NCI-H1436 (cell line): ENCODE measurements at places on chromosomes 4 and X.

GRCh38 chr4:98444371-98444770, 183.2 kb downstream of the RAP1GDS1 start:
- DNase-seq, result no peak

GRCh38 chr4:156193106-156193505, 239.4 kb upstream of the CTSO start:
- no peak for DNase-seq

- DNase-seq, result no peak
Observed at GRCh38 chr4:107780665-107781064, 44.1 kb upstream of the SGMS2 start.

- no peak for DNase-seq
Observed at GRCh38 chr4:137083571-137084135, 448.6 kb downstream of the PCDH18 start.

GRCh38 chrX:133804072-133804471, 181.3 kb downstream of the GPC3 start:
- DNase-seq, result no peak

DNA sequence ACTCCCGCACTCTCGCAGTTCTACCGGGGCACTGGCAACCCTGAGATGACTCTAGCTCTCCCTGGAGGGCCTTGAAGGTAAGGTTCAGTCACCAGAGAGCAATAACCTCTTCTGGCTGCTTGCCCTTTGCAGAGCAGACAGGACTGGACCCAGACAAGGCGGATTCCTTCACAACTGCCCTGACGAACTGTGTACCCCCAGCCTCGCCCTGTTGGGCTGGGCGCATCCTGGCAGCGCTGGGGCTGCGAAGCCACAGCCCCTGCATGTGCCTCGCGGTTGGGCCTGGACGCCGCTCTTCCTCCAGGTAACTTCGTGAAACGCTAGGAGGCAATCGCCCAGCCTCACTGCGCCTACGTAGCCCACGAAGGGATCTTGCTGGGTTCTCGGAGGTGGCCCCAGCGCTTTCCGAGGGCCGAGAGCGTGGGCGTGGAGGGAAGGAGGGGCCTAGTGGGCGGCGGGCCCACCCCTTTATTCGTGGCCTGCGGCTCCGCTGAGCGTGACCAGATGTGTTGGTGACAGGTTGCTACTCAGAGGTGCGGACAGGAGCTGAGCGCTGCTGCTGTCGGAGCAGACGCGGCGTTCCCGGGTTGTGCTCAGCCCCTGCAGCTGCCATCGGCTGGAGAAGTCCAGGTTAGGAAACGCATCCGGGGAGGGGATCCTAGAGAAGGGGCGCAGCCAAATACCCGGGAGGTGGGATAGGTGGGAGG, 1.9 kb upstream of the MAMLD1 start:
- no peak for DNase-seq

DNA sequence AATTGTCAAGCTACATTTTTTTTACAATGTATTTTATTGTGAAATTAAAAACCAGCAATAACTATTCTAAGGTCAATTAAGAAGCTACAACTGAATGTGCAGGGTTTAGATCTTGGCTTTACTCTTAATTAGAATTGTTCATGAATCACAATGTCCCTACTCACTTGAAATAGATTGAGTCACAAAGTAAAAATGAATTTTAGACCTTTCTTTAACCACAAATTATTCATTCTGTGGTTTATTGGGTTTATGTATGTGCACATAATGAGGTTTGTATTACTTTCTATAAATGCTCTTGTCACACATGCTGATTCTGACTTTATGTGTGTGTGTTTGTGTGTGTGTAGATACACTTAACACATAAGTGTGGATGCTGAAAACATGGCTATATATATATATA, 647.0 kb upstream of the AADAT start:
- no peak for DNase-seq

DNA sequence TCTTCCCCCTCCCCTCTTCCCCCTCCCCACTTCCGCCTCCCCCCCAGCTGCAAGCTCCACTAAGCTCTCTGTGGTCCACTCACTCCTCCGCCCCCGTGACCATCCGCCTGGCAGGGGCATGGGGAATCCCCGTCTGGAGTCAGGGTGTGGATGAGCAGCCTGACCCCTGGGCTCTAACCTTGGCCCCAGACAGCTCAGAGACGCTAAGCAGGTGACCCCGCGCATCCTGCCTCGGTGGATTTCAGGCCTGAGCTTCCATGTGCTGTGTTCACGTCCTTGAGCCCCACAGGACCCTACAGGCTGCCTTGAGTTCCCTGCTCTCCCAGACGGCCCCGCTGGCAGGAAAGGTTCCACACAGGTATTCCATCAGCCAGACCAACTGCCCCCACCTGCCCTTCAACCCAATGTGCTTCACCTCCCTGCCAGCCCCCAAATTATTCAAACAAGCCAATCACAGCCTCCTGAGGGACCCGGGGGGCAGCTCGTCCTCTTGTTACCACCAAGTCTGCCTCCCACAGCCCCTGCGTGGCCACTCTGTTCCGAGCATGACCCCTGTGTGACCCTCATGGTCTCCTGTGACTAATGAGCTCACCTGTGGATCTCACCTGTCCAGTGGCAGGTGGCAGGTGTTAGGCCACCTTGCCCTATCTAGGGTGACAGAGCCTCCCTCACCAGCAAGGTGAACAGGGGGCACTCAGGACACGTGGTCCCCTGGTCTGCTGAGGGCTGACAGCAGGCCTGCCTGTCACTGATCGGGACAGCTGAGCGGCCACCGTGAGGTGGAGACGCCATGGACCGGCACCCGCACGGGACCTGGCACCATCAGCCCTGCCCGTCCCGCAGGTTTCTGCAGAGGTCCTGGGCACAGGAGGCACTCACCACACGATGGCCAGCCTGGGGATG, 73.2 kb upstream of the MXD4 start:
- no peak for DNase-seq

DNA sequence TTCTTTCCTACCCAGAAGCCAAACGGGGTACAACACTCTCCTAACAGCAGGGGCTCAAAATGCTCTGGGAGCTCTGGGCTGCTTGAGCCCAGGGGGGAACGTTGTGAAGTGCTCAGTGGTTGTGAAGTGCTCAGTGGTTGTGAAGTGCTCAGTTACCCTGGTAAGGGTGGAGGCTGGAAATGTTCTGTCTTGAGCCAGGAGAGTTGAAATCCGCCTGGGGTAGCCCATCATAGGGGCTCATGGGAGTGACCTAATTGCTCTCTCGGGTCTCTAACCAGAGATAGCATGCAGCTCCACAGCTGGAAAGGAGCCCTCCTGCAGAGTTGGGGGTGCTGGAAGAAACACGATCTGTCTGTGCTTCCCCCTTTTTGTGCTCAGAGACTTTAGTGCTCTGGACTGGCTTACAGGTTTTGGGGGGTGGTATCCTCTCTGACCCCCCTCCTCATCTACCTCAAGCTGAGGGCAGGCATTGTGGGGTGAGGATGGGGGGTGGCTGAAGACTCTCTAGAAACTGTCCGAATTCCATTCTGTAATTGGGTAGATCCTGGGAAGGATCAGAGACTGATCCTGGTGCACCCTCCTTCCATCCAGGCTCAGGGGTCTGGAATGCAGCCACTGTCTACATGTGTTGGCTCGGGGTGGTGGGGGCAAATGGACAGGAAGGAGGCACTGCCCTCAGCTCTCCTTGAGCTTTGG, 2.7 kb downstream of the EFNB1 start:
- no peak for DNase-seq

GRCh38 chr4:121773883-121774282, 8.9 kb upstream of the SMIM43 start:
- no peak for DNase-seq

DNA sequence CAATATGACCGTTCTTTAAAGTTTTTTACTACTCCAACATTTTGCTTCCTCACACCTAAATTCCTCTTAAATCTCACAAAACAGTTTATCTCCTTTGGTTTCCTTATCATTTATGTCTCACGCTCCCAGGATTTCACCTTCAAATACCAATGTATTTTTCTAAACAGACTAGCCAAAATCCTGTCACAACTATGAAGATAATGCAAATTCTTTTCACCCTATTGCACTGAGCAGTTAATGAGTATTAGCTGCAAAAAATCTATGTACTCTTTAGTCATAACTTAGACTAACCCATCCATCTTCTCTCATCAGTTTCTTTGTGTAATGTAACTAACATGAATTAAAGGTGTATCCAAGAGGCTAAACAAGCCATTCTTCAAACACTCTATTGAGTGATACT, 151.3 kb downstream of the COMMD8 start:
- DNase-seq, result no peak

DNA sequence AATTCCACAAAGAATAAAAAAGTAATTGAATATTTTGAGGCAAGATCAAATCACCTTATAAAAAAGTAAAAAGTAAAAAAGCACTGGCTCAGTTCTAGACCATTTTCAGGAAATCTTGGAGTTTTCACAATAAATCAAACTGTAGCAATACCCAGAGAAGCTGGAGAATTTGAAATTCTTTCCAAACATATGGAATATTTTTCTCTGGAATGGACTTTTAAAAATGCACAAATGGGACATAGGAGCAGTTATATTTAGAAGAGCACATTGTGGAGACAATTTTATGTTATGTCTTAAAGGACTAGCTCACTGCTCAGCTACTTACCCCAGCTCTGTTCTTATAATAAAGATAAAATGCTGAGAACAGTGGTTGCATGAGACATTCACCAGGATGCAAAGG, 211.9 kb upstream of the KIT start:
- DNase-seq, result no peak

DNA sequence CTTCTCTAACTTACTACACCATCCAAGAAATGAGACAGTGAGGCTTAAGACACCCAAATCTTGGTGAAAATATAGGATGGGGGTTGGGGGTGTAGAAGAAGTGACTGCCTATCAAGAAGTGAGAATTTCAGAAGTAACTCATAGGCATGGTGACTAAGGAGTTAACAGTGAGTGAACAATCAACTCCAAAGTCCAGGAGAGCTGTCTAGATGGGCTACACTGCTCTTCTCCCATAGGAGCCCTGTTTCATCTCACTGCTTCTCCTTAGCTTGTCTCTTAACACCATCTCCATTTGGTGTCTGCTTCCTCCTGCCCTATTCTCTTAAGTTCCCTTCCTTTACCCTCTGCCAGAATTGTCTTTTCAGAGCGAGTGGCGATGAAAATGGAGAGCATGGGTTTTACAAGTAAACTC, 22.7 kb downstream of the FABP2 start:
- DNase-seq, result no peak

GRCh38 chr4:8710416-8710815, 117.9 kb downstream of the CPZ start:
- no peak for DNase-seq

- peak; percentile 11 for DNase-seq
Observed at GRCh38 chr4:174631901-174632758, 109.8 kb upstream of the HPGD start.

DNA sequence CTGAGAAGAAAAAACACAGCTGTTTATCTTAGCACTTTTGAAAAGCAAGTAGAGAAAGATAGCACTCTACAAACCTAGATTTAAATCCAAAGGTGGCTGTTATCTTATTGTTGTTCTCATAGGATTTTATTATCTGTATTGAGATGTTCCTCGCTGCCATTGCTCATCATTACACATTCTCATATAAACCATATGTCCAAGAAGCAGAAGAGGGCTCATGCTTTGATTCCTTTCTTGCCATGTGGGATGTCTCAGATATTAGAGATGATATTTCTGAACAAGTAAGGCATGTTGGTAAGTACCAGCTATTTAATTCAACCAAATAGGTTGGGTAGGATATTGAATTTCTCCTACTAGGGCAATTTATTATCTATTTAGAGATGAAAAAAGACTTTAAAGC, 16.4 kb downstream of the TMEM184C start:
- DNase-seq, result no peak

DNA sequence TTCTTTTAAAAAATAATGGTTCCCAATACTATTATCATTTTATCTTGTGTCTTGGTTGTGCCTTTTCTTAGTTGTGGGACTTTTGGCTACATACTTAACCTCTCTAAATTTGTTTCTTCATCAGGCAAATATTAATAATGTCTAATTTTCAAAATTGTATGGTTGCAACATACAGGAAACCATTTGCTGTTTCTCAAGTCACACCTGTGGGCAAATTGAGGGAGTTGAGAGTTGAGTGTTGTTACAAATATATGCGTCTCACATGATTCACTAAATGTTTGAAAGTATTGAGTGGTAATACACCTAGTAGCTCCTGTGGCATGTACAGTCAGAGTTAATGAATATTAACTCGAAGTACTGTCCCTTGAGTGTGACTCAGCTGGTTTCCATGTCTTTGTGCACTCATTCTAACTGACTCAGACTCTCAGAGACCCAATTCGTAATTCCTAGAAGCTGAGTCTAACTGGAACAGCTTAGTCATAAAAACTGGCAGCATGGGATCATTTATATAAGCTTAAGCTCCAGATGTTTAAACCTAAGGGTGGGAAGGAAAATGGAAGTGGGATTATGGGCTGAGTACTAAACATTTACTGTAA, 802.4 kb downstream of the TRIML1 start:
- no peak for DNase-seq

DNA sequence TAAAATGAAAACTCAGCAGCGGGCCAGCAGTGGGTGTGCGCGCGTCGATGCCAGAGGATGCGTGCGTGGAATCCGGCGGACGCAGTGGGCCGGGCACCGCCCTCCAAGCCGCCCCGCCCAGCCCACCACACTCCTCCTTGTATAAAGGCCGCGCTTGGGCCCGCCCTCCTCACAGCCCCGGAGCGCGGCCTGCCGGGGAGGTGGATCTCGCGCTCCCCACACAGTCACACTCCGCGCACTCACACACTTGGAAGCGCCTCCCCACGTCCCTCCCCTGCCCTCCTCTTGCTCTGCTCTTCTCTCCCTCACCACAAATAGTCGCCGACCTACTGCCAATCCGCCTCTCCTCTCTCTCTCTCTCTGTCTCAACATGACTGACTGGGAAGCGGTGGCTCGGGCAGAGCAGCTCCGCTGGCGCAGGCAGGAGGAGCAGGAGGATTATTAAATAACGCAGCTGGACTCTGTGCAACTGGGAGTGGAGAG, at the start of gene CCSER1:
Gene CCSER1 (plus strand): TSS at position 172 of the 483 bp plus-strand sequence.
- DNase-seq, result peak; percentile 86

- DNase-seq, result no peak
Observed at GRCh38 chr4:186717556-186717955, 6.1 kb downstream of the FAT1 start.

- no peak for DNase-seq
Observed at GRCh38 chrX:68304602-68305001, 128.7 kb downstream of the OPHN1 start.

GRCh38 chrX:48911412-48912182, at the start of gene SLC35A2:
Gene SLC35A2 (minus strand): TSS chrX:48911646. CDS start chrX:48911636, 10 bp downstream.
- peak; percentile 48 for DNase-seq

- DNase-seq, result no peak
Observed at GRCh38 chr4:52576961-52577623, 82.0 kb downstream of the USP46 start.

GRCh38 chrX:130799393-130799792, 103.6 kb downstream of the ENOX2 start:
- no peak for DNase-seq

- DNase-seq, result no peak
Observed at GRCh38 chrX:18933617-18934016, 50.3 kb downstream of the PHKA2 start.

GRCh38 chr4:53832549-53832948, 231.9 kb downstream of the CHIC2 start:
- DNase-seq, result no peak
